ENCODE measurements at places on chromosomes 1 and 21.

DNA sequence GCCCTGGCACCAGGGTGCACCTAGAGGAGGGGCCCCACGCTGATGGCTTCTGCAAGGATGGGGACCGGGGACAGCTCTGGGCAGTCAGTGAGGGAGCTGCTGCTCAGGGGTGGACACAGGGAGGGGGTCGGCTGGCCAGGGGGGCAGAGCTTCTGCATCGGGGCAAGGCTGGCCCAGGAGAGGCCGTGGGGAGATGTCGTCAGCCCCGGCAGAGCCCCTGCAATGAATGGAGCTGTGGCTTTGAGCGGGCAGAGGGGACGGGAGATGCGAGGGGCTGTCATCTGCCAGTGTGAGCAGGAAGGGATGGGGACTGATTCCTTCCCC lies 31.8 kb downstream of the SLX9 start:
- no peak for DNase-seq

GRCh38 chr1:12467570-12468286 lies 150.3 kb downstream of the DHRS3 start:
- DNase-seq, result no peak

DNA sequence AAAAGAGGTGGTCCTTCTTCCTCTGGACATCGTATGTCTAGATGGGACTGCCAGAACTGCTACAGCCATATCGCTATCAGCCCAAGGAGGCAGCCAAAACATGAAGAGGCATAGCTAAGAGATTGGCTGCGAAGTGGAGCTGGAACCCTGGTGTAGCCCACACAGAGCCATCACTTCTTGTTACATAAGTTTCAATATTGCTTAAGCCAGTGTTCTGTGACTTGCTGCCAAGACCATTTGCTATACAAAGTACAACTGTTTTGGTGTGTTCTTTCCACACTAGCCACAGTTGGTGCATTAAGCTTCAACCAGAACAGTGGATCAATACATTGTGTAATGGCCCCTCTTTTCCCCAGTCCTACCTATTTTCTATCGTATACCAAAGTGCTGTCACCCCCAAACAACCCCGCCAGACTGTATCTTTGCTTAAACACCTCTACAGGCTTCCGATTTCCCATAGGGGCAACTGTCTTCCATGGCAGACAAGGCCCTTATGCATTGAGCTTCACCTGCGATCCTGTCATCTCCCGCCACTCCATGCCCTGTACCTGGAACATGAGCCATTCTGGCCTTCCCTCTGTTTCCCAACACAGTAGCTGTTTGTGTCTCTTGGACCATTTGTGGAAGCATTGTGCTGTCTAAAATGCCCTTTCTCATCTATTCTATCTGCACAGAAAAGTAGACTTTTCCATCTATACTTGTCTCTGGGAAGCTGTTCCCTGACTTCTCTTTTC lies 241.8 kb downstream of the TTLL7 start:
- no peak for DNase-seq

DNA sequence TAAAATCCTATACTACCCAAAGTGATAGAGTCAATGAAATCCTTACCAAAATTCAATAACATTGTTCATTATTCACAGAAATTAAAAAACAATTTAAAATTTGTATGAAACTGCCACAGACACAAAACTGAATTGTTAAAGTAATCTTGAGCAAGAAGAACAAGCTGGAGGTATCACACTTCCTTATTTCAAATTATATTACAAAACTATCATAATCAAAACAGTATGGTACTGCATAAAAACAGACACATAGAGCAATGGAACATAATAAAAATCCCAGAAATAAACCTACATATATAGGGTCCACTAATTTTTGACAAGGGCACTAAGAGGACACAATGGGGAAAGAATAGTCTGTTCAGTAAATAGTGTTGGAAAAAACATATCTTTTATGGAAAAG lies 316.2 kb downstream of the PTPRC start:
- no peak for DNase-seq

DNA sequence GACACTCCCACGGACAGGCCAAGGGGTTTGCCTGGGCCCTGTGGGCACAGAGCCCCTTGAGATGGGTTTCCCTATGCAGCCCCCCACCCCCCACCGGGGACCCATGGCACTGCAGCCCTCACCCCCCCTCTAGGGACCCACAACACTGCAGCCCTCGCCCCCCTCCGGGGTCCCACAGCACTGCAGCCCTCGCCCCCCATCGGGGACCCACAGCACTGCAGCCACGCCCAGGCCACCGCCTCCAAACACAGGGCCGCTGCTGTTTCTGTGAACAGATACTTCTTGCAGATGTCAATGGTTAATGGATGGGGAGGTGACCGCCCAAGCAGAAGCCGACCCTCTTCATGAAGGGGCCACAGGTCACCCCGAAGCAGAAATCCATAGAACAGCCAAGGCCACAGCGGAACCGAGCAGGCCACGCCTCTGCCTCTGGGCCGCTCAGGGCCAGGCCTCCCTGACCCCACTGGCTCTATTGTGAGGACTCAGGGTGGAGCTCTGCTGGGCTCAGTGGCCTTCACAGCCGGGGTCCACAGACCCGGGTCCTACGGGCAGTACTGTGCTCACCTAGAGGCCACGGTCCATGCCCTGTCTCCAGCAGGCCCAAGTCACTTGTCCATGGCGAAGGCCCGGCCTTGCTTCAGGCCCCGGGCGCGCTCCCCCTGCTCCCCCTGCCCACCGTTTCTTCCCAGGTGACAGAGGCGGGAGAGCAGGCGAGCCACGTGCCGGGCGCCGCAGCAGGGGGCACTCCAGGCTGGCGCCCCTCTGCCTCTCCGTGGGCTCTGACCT lies 4.1 kb upstream of the POFUT2 start:
- no peak for DNase-seq

GRCh38 chr1:29936031-29936544 lies 699.8 kb downstream of the PTPRU start:
- DNase-seq, result no peak

DNA sequence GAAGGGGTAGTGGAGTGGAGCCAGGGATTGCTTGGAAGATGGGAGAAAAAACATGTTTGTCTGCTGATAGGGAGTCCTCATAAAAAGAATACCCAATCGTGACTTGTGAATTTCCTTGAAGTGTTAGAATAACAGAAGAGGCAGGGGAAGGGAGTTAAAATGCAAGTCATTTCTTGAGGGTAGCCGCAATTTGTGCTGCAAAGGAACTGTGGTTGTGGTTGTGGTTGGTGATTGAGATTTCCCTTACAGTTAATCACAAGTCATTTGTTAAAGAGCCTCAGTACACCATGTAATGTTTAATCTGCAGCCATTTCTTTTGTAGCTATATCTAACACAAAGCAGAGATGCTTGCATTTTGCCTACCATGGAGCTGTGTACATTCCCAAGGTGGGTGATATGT lies 38.5 kb upstream of the EGLN1 start:
- no peak for DNase-seq

GRCh38 chr1:8330271-8331125 lies 12.6 kb downstream of the SLC45A1 start:
- no peak for DNase-seq

DNA sequence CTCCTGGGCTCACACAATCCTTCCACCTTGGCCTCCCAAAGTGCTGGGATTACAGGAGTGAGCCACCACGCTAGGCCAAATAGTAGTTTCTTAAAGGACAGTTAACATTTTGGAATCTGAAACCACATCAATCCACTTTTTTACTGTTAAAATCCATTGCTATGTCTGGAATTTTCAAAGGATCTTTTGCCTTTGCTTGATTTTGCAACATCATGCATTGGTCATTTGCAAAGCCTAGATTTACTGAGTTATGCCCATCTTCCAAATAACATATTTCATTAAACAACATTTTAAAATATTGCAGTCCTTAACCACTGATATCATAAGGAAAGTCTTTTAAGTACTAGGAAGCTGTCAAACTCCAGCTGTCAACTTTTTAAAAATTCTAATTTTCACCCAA lies 3.3 kb downstream of the POGZ start:
- no peak for DNase-seq

- DNase-seq, result no peak
These were observed 40.2 kb downstream of the ANGPTL3 start for GRCh38 chr1:62637392-62638105.

- no peak for DNase-seq
These were observed 599.4 kb downstream of the LTN1 start for GRCh38 chr21:28393279-28393678.

DNA sequence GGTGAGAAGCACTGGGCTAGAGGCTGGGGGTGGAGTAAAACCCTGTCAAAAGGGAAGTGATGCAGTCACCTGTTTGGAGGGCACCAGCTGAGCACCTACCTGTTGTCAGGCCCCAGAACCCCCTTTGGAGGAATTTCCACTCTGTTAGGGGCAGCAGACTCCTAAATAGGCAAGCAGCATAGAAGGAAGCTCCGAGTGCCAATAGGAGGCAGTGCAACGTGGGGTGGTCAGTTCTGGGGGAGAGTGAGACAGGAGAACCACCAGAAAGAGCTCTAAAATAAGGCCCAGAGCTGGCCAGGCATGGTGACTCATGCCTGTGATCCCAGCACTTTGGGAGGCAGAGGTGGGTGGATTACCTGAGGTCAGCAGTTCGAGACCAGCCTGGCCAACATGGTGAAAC lies 203.7 kb upstream of the ZC3H12A start:
- DNase-seq, result no peak

DNA sequence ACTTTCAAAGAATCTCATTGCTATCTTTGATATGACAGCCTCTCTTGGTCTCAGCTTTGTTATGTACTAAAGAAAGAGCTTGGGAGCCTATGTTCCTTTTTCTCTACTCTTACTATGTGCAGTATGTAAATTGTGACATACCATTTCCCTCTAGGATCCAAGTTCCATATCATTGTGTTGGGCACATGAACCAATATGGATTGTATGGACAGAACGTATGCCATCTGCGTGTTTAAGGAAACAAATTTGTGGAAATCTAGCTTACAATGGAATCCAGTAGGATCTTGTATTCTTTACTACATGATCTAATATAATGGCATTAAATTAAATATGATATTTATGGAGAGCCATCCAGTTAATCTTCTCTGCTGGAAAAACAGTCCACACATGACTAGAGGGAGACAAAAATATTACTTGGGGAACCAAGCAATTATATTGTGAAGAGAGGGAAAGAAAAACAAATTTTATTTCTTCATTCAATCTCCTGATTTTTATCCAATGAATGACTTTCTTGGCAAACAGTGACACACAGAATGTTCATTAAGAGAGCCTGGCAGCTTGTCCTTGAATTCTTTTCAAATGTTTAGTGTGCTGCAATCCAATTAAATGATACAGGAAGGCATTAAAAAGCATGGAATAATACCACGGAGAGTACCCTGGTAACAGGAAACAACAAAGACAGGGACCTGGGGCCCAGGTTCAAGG lies 106.5 kb upstream of the DAB1 start:
- no peak for DNase-seq

DNA sequence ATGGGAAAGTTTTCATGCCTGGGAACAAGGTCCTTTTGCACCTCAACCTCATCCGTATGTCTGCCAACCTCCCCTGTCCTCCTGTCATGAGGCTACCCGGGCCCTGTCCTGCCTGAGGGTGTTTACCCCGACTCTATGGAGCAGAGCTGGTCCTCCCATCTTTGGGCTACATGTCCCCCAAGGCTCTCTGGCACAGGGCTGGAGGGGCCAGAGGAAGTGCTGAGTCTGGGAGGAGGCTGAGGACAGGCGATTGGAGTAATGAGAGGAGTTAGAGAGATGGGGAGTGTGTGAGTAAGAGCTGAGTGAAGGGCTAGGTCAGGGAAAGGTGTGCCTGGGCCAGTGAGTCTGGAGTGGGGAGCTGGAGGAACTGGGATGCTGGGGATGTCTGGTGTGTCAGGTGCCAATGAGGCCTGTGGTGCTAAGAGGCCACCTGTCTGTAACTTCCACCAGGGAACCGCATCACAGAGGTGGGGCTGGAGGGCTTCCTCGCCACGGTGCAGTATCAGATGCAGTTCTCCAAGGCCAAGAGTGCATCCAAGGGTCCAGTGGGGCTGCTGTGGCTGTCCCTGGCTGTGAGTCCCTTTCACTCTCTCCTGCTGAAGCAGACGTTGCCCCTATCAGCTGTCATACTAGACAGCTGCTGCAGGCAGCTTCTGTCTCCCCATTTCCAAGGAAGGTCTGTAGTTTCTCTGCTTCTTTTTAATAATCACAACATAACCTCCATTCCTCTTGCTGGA lies 11.7 kb downstream of the LRRC71 start:
- no peak for DNase-seq

GRCh38 chr1:1236176-1236763 lies 4.2 kb downstream of the B3GALT6 start:
- no peak for DNase-seq

DNA sequence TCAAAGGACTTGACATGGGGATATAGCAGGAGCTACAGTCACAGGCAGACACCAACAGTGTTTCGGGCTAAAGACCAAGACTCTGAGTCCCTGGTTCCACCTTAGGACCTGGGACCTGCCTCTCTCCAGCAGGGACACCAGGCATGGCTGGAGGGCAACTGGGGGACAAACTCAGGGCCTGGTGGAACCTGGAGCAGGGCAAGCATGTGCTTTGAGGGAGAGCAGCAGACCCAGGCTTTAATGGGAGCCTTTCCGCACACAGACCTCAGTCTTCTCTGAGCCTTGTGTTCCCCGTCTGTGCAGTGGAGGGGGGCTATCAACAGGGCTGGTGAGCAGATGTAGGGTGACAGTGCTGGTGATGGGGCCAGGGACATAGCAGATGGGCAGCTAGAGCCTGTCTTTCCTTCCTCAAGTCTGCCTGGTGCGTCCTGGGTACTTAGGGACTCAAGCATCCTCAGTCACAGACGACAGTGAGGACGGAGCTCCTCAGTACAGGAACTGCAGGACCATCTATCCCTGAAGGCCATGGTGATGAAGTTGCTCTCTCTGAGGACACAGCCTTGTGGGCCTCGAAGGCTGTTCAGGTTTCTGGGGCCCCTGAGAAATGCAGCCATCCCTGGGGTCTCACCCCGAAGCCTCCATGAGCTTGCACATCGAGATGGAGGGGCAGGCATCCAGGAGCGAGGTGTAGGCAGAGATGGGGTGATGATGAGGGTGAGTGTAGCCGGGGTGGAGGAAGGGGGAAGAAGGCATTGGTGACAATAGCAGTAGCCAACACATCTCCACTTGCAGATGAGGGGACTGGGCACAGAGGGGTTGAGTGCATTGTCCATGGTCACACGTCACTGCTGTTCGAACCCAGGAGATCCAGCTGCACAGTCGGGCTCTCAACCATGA lies 593.4 kb downstream of the PTPRU start:
- no peak for DNase-seq

DNA sequence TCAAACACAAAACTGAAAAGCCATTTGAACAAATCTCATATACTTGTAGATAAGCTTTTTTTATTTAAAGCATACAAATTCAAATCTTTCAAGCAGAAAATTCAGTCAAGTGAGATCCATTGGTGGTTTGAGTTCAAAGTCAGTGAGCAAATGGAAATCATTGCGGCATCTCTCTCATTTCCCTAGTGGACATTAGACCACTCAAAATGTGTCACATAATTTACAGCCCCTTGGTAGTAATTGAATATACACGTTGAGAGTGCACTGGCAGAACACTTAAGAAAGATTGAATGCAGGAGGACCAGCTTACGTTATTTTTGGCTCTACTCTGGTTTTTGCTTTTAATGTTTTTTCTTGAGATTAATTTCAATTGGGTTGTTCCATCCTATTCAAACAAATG lies 633.7 kb downstream of the USP25 start:
- no peak for DNase-seq

Data from anterior cingulate cortex (tissue), 58 donors.